GM23338 (cell line): ENCODE measurements at places on chromosomes 16 and 17. TPM values are rescaled to one million over a fixed set of nuclear protein-coding genes. Genes with fewer than 3 reads are reported as not detected.

The HIC1 gene
- total RNA-seq = 0.17 TPM in 1 of 2 replicates, not detected in the other

The NLRP1 gene
- 10.3 and 16.2 TPM in 2 replicates for total RNA-seq

The ARHGDIG gene
- total RNA-seq = 1.0 and 1.2 TPM in 2 replicates

The RASL10B gene
- 23.1 and 26.2 TPM in 2 replicates for total RNA-seq

The CA7 gene
- 2.5 and 2.8 TPM in 2 replicates for total RNA-seq

The USP7 gene
- total RNA-seq = 130 and 169 TPM in 2 replicates

The NECAB2 gene
- 1.4 and 1.6 TPM in 2 replicates for total RNA-seq

The CCL8 gene
- total RNA-seq = not detected in 2 replicates

The CCL11 gene
- not detected in 2 replicates for total RNA-seq

The ZKSCAN2 gene
- 7.4 and 8.8 TPM in 2 replicates for total RNA-seq

The GP1BA gene
- total RNA-seq = not detected in 2 replicates

DNA sequence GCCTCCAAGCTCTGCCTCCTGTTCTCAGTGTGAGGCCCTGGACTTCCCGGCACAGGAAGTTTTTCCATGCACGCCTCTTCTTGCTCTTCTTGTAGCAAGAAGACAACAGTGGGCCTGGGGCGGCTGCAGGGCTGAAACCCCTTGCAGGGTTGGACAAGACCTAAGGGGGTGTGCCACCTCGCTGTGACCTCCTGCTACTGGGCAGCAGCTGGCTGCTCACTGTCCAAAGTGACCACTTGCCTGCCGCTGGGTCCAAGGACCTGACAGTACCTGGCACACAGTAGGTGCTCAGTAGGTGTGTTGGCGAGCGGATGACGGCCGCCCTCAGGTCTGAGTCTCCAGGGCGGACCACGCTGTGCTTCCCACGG lies 331.6 kb downstream of the C16orf95 start:
- no peak for DNase-seq

DNA sequence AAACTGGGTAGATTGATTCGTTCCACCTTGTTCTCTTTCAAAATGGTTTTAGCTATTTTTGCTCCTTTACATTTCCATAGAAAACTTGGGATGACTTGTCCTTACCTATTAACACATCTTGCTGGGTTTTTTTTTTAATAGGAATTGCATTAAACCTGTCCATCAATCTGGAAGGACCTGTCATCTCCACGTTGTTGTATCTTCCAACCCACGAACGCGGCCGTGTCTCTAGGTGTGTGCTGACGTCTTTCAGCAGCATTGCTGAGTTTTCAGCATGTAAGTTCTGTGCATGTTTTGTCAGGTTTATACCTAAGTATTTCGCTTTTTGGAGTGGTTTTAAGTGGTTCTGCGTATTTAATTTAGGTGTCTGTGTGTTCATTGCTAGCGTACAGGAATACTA lies 60.4 kb upstream of the GNG13 start:
- no peak for DNase-seq

DNA sequence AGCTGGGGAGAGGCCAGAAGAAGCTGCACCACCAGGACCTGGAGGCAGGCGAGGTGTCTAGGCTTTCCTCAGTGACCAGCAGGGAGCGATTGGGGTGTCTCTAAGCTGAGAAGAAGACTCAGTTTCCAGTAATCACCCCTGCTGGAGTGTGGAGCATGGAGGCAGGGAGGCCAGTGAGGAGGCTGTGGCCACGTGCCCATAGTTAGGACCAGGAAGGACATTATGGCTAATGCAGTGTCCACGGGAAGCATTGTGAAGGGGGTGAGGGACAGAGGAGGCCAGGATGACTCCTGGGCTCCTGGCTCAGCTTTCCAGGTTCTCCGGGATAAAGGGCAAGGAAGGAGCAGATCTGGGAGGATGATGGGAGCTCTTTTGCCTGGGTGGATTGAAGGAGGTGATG lies 5.7 kb downstream of the KRT13 start:
- no peak for DNase-seq

GRCh38 chr17:51428668-51429495 lies 168.5 kb downstream of the UTP18 start:
- no peak for DNase-seq

DNA sequence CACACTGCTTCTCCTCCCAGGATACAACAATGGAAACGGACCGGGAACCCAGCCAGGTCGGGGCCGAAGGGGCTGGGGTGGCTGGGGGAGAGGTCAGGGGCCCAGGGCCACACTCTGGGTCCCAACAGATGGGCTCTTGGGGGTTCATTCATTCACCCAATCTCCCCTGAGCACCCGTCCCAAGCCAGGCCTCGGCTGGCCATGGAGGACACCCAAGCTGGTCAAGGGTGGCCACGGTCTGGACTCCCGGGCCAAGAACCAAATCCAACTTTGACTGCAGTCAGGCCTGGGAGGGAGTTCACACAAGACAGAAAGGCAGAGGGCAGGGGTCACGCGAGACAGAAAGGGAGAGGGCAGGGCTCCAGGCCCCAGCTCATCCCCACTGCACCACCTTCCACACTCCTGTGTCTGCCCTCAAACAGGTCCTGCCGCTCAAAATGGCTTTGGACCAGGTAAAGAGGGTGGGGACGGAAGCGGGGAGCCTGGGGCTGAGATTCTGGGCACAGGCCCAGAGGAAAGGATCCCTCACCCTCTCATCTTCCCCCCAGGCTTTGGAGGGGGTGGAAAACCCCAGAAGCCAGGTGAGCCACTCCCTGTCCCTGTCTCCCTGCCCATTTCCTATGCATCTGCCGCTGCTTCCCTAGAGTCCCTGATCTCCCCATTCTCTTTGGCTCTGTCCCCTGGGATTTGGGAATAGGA lies 12.3 kb upstream of the PKMYT1 start:
- DNase-seq = no peak

GRCh38 chr17:951325-952132 lies 28.0 kb downstream of the NXN start:
- peak; percentile 85 for DNase-seq

- peak; percentile 78 for DNase-seq
These were observed 829 bp downstream of the PITPNM3 start for GRCh38 chr17:6555331-6556120.

DNA sequence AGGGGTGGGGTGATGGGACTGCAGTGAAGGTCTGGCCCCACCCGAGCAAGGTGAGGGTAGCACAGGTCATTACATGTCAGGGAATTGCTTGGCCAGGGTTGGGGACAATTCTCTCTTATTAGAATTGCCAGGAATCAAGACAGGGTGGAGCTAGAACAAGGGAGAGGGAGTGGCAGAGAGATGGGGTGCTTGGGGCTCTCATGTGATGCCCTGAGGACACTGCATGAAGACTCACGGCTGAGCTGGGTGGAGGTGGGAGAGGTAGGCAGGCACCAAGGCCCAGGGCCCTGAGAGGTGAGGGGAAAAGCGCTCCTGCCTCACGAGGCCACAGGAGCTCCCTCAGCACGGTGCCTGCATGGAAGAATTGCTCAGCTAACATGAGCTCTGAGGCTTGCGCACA lies 3.6 kb downstream of the DPEP1 start:
- DNase-seq = no peak

- DNase-seq = no peak
These were observed 149.7 kb downstream of the CCDC182 start for GRCh38 chr17:57595426-57595825.

DNA sequence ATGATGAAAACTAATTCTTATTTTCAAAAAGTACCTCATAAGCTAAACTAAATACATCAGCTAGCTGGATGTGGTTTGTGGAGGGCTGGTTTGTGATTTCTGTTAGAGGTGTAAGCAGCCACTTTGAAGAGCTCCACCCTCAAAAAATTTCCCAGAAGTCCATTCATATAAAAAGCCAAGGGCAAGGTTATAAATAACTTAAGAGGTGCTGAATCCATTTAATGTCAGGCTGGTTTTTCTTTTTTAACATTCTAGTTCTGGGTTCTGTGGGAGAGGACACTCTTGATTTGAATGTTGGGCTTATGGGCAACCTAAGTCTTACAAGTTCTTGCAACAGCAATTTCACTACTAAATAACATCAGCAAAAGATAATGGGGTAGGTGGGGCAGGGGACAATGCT lies 3.4 kb upstream of the WIPI1 start:
- DNase-seq = no peak

DNA sequence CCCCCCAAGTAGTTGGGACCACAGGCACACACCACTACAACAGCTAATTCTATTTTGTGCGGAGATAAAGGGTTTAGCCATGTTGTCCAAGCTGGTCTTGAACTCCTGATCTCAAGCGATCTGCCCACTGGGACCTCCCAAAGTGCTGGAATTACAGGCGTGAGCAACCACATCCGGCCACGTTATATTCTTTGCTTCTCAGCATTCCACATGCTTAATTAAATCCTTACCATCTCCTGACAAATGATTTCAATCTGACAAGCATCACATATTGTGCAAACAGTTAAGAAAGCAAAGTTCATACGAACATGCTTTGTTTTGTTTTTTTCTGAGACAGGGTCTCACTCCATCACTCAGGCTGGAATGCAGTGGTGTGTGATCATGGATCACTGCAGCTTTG lies 18.2 kb downstream of the HIGD1B start:
- no peak for DNase-seq

- no peak for DNase-seq
These were observed 266.6 kb downstream of the CA10 start for GRCh38 chr17:51891936-51892335.

- no peak for DNase-seq
These were observed 52.8 kb downstream of the SDK2 start for GRCh38 chr17:73591296-73592078.

DNA sequence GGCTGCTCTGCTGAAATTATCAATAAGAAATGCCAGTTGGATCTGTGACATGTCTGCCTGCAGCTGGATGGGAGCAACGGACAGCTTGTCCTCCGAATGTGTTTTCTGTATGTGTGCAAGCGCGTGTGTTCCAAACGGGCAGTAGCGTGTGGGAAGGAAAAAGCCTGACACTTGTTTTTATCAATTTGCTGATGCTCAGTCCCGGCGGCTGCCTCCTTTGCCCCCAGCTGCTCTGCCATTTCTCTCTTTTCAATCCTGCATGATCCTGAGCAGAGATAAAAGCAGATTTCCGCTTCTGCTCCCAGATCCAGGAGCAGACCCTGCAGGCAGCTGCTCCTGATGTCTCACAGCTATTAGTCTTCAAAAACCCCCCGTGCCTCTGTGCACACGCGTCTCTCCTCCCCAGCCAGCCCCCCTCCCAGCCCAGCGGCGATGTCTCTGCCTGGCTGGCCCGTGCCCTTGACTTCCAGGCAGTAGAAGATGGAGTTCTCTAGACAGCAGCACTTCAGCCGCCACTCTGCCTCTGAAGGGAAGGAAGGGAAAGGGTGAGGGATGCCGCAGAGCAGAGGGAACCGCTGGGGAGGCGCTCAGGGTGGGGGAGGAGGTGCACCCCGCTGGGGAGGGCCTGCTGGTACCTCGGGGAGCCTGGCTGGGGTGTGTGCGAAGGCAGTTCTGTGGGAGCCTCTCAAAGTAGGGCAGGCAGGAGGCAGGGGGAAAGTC lies 4.1 kb downstream of the PRCD start:
- peak; percentile 27 for DNase-seq

DNA sequence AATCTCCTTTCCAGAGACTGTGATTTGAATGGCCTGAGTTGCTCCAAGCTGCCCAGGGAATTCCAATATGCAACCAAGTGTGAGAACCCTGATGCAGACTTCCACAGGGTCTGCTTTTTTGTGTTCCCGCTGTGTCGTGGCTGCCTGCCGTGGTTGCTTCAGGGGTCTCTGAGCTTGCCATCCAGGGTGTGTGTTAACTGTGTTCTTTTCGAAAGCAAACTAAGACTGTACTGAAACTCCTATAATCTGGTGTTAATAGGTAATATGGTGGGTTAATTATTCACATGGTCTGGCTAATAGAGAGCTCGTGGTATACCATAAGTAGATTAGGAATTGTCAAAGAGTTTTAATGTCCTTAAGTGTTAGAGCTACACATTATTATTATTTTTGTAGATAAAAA lies 20.7 kb downstream of the UBN1 start:
- DNase-seq = no peak

GRCh38 chr17:75228847-75229246 lies 23.4 kb downstream of the NUP85 start:
- no peak for DNase-seq

GRCh38 chr17:40356990-40357881 lies 7.3 kb downstream of the GJD3 start:
- DNase-seq = no peak

DNA sequence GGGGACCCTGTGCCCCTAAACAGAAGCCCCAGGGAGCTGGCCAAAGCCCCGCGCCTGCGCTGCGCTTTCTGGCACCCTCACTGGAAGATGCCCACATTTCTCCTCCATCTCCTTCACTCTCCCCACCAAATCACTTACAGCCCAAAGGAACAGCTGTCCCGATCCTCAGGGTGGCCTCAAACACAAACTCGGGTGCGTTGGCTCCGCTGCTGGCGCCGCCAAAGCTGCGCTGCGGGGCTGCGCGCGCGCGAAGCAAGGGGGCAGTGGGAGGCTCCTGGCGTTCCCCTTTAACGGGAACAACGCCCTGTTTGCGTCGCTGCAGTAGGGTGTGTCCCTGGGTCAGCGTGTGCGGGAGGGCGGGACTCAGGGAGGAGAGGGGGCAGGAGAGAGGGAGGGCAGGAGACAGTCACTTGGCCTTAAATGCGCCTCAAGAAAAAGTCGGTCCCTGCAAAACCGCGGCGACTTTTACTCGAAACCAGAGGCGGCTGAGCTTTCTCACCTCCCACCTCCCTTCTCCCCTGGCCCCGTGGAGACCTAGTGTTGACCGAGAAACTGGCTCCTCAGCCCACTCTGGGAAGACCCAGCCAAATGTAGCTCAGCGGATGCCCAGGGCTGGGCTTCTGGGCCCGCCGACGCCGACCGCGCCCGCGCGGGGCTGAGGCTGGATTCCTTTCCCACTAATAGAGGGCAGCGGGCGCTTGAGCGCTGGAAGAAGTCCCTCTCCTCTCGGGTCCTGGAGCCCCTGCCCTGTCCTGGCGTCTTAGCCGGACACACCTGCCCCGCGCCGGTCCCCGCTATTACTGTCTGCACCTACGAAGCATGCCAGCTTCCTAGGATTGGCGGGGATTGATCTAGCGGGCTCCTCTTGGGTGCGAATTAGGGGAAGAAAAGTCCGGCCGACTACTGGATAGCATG lies 2.6 kb downstream of the PMP22 start:
- DNase-seq = peak; percentile 69

- DNase-seq = peak; percentile 67
These were observed 782 bp downstream of the FAM83G start for GRCh38 chr17:19003543-19004420.

GRCh38 chr16:228151-228851 lies 948 bp downstream of the LUC7L start:
- DNase-seq = peak; percentile 33

GRCh38 chr17:63366241-63366566 lies 79.9 kb downstream of the CYB561 start:
- no peak for DNase-seq

- no peak for DNase-seq
These were observed 29.9 kb downstream of the MIS12 start for GRCh38 chr17:5516060-5516792.

- DNase-seq = peak; percentile 30
These were observed 500.0 kb upstream of the SALL1 start for GRCh38 chr16:51651061-51651466.

- DNase-seq = peak; percentile 73
These were observed 26.8 kb downstream of the MPP2 start for GRCh38 chr17:43880420-43880991.

- DNase-seq = peak; percentile 91
These were observed 14.0 kb downstream of the UBALD2 start for GRCh38 chr17:76278952-76279741.

- no peak for DNase-seq
These were observed 307.5 kb upstream of the DYNLRB2 start for GRCh38 chr16:80233097-80233835.

GRCh38 chr16:80144191-80144590 lies 396.6 kb upstream of the DYNLRB2 start:
- no peak for DNase-seq

- DNase-seq = no peak
These were observed 73.5 kb downstream of the ZNF423 start for GRCh38 chr16:49782405-49782804.
